Fibroblast of villous mesenchyme (primary cell): ENCODE measurements at places on chromosomes 16 and 17. TPM values are rescaled to one million over a fixed set of nuclear protein-coding genes. Genes with fewer than 3 reads are reported as not detected.

Gene SLFN12L
- not detected in 2 replicates for total RNA-seq

Gene KRT25
- not detected in 2 replicates for total RNA-seq

Gene CCDC144A
- total RNA-seq: 10.3 and 13.8 TPM in 2 replicates

Gene KRTAP4-4
- not detected in 2 replicates for total RNA-seq

Gene TPPP3
- 0.86 and 0.97 TPM in 2 replicates for total RNA-seq

Gene OR3A3
- total RNA-seq: not detected in 2 replicates

Gene FAM20A
- 0.97 and 2.2 TPM in 2 replicates for total RNA-seq

Gene CCL8
- total RNA-seq: not detected in 2 replicates

Gene ABCA3
- 0.43 and 0.97 TPM in 2 replicates for total RNA-seq

Gene KRT40
- total RNA-seq: not detected in 2 replicates

Gene RPL26
- 2,045 and 2,110 TPM in 2 replicates for total RNA-seq
